AML-193 (cell line): ENCODE measurements at places on chromosomes 6 and 20.
A peak's percentile ranks its signal among the peaks of the same experiment; 100 is the strongest.

DNA sequence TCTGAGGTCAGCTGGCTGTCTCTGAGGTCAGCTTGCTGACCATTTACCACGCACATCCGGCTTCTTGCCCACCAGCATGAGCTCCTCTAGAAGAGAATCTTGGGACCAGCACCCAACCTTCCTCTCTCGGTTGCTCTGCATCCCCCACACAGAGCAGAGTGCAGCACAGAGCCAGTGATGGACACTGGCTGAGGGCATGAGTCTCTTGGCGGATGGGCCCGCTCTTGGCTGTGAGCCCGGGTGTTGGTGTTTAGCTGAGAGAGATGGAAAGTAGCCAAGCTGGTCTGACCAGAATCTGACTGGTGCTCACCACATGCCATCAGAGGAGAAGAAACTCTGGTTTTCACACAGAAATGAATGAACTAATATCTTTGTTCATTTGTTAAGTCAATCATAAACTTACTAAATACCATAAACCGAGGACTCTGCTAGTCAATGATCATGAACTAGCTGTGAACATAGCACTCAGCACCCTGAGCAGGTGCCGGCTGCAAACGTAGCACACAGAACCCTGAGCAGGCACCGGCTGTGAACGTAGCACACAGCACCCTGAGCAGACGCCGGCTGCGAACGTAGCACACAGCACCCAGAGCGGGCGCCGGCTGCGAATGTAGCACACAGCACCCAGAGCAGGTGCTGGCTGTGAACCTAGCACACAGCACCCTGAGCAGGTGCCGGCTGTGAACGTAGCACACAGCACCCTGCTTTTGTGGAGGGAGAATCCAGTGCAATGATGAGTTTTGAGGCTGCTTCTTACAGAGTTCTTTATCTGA lies 10.4 kb upstream of the THBS2 start:
- no peak for DNase-seq

DNA sequence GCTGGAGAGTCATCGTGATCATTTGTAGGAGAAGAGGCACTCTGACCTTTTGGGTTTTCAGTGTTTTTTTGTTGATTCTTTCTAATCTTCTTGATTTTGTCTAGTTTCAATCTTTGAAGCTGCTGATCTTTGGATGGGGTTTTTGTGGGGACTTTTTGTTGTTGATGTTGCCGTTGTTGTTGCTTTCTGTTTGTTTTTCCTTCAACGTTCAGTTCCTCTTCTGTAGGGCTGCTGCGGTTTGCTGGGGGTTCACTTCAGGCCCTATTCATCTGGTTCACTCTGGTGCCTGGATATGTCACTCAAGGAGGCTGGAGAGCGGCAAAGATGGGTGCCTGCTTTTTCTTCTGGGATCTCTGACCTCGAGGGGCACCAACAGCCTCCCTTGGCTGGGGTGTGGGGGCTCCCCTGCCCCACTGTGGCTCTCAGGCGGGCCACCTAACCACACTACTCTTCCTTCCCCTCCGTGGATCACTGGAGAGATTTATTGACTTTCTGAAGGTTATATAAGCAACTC lies 21.5 kb upstream of the TMEM244 start:
- DNase-seq, result no peak

- DNase-seq, result no peak
Measured at GRCh38 chr6:168013250-168013915, 15.9 kb downstream of the KIF25 start.

GRCh38 chr6:40958738-40959137 lies 80.3 kb downstream of the UNC5CL start:
- DNase-seq, result no peak

DNA sequence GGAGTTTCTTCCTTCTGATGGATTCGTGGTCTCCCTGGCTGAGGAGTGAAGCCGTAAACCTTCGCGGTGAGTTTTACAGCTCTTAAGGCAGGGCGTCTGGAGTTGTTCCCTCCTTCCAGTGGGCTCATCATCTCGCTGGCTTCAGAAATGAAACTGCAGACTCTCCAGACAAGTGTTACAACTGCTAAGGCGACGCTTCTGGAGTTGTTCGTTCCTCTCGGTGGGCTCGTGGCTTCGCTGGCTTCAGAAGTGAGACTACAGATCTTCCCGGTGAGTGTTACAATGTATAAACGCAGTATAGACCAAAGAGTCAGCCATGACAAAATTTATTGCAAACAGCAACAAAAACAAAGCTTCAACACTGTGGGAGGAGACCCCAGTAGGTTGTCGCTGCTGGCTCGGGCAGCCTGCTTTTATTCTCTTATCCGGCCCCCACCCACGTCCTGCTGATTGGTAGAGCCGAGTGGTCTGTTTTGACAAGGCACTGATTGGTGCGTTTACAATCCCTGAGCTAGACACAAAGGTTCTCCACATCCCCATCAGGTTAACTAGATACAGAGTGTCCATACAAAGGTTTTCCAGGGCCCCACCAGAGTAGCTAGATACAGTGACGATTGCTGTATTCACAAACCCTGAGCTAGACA lies 113.2 kb downstream of the GPX5 start:
- no peak for DNase-seq

DNA sequence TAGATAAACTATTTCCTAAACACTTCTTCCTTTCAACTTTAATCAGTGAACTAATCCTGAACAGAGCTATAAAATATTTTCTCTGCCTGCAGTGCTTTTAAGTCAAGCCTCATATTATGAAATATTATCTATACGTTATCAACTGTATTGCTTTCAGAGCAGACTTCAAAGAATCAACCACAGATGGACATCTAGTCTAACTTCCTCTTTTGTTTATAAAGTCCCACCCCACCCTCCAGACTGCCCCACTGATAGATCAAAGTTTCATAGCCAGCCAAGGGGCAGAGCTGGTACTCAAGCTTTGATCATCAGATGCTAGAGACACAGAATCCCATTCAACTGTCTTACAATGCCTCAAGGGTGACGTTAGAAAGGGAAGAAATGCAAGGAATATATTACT lies 308.3 kb downstream of the LAMA2 start:
- DNase-seq, result no peak

- DNase-seq, result no peak
Measured at GRCh38 chr20:49853640-49854039, 41.0 kb downstream of the SLC9A8 start.

DNA sequence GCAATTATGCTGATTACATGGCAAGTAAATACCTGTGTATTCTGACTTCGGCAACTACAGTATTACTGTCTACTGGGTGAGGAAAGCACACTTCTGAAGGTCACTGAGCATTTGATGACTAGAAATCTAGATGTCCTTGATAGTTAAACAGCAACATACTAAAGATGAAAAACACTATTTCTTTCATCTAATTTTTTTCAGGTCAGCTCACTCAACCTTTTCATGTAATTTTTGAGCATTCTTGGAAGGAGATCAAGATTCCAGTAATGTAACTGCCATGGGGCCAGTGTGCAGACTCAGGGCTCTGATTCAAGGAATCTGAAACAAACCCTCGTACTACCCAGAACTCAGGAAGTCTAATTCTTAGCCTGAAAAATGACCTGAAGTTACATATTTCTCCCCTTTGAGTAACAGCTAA lies 222.6 kb upstream of the TAB2 start:
- DNase-seq, result no peak

- DNase-seq, result no peak
Measured at GRCh38 chr6:18117136-18117535, 5.3 kb downstream of the NHLRC1 start.

DNA sequence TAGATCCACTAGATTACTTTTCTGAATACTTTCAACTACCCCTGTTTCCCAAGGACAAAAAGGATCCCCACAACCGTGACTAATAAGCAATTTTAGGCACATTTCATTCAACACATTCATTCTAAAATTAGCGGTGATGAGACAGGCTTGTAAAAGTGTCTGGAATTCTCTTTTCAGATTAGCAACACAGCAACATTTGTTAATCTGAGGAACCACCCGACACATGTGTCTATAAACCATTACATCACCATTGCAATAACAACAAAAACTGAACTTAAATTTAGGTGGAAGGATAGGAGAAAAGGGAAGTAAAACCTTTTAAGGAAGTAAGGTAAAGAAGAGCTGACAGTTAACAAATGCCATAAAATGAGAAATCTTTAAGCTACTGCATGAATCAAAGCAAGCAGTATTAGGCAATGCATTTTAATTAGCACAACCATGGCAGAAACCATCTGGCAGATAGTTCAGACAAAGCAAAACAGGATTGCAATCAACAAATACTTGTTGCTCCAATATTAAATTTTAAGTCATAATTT lies 49.1 kb downstream of the MAP3K7 start:
- peak; percentile 98 for DNase-seq

DNA sequence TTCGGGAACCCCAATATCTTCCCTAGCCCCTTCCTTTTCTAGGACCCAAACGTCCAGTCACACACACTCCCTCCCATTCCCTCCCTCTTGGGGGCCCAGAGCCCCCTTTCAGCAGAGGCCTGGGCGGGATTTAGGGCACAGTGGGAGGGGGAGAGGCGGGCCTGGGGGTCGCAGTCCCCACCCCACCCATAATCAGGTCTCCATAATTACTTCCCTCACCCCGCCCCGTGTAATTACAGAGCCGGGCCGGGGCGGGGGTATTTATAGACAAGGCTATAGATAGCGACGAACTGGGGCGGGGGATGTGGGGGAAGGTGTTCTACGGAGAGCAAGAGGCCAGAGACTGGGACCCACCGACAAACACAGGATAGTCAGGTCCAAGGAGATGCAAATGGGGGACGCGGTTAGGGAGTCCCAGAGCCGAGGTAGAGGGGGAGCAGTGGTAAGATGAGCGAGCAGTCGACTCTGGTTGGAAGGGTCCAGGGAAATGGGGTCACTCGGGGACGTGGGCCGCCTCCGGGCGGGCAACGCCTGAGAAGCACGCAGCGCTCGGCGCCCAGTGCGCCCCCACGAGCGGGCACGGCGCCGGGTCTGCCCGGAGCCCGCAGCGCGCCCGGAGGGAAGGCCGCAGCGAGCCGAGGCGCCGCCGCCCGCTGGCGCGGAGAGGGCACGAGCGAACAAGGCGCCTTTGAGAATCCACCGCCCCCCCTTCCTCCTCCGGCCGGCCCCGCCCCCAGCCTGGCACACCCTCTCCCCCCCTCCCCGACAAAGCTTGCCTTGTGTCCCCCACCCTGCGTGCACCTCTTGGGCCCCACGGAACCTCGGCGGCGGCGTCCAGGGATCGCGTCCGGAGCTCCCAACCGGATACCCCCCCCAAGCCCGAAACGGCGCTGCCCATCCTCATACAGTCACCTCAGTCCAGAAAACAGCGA lies 670 bp upstream of the COL11A2 start:
- DNase-seq, result no peak

DNA sequence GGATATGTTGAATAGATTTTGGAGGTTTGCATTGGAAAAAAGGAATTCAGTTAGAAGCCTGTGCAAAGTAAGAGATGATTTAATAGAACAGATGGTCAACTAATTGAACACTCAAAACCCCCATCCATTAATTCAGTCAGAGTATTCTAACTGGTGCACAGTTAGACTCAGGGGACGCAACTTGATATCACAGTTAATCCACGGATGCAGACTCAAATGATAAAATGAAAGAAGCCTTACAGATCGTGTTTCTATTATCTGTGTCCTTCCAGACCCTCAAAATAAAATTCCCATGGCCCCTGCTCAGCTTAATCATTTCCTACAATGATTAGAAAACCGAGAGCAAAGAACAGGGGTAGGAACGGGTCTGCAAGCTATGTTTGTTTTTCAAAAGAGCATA lies 45.4 kb upstream of the DTNBP1 start:
- no peak for DNase-seq

DNA sequence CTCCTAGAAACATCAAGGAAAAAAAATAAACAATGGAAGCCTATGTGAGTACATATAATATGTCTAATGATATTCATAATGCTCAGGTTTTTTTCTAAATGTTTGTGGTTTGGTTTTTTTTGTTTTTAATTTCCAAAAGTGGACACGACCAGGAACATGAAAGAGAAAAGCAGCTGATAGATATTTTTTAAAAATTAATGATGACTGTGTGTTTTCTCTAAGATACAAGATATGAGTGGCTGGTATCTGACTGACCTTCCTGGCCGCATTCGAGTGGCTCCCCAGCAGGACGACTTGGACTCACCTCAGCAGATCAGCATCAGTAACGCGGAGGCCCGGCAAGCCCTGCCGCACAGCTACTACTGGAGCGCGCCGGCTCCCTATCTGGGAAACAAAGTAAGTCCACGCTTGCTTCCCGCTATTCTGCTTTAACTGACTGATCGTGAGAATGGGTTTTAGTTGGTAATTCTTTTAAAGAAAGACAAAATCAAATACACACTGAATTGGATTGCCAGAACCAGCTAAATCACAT lies 309.6 kb downstream of the LAMA2 start:
- no peak for DNase-seq

GRCh38 chr20:48759631-48760245 lies 68.1 kb downstream of the PREX1 start:
- no peak for DNase-seq

DNA sequence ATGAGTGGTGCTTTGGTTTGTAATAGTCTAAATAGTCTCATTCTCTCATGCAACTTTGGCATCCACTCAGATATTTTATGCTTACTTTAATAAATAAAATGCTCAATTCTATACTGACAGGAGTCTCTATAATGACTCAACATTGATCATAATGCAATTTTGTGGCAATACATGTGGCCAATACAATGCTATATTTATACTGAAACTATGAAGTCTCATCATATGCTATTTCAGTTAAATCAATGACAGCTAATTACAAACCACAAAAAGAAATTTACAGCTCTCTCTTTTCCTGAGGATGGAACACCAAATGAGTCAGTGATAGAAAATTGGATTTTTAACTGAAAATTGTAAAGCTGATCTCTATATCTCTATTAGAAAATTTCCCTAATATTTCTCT lies 77.1 kb downstream of the WASF1 start:
- DNase-seq, result no peak

DNA sequence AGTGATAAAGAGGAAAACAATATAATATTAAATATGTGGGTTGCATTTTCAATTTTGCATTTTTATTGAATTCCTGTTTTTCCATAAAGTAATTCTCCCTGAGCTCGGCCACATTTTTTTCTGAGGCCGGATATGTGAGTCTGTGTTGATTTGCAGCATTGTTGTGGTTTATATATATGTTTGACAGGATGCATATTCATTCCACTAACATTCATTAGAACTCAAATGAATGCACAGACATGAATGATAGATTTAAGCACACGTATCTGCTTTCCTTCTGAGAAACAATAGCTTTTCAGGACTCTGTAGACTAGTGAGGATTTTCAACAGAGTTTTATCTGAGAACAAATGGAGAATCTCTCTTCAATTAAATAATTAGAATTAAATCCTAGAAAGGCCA lies 10.6 kb upstream of the EXOC2 start:
- no peak for DNase-seq
